ENCODE measurements at places on chromosomes 13 and 19.

- H3K4me3 ChIP-seq = no peak overlapping the region
- H3K27me3 ChIP-seq = no peaks in the 10 kb centered on the region
- H3K4me1 ChIP-seq = peaks cover 23% of the 10 kb centered on the region
- no peak overlapping the region for H3K27ac ChIP-seq
- no peak for DNase-seq
Observed at GRCh38 chr19:46629546-46630025, 4.7 kb upstream of the PTGIR start.

- no peak overlapping the region for H3K27ac ChIP-seq
- no peaks in the 10 kb centered on the region for H3K36me3 ChIP-seq
- no peaks in the 10 kb centered on the region for H3K27me3 ChIP-seq
- H3K4me3 ChIP-seq = no peak overlapping the region
- no peaks in the 10 kb centered on the region for H3K4me1 ChIP-seq
Observed at GRCh38 chr13:47843005-47843404, 158.1 kb downstream of the SUCLA2 start.

GRCh38 chr13:109730812-109731335 is 55.5 kb downstream of the IRS2 start:
- H3K4me3 ChIP-seq = no peak overlapping the region
- H3K4me1 ChIP-seq = peaks cover 3% of the 10 kb centered on the region
- no peak for DNase-seq
- H3K27ac ChIP-seq = no peak overlapping the region
- no peaks in the 10 kb centered on the region for H3K27me3 ChIP-seq
- H3K36me3 ChIP-seq = no peaks in the 10 kb centered on the region

DNA sequence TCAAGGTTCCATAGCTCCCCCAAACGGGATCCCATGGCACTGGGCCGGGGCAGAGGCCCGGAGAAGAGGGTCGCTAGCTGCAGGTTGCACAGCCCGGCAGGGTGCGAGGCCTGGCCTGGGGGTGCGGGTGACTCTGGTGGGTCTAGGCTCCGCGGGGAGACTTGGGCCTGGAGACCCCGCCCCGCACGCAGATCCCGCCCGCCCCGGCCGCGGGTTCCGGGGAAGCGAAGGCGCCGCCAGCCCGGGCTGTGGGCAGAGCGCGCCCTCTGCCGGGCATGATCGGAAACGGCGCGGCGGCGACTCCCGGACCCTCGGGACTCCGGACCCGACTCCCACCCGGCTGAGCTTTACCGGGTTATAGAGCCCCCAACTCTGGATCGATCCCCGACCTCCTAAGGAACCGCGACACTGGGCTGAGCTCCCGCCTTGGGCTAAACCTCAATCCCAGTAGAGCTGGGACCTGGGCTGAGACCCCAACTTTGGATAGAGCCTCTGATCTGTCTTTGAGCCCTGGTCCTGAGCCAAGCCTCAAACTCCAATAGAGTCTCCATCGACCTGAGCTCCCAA is 3.1 kb upstream of the TNFAIP8L1 start:
- DNase-seq = peak; percentile 67
- peak overlapping the region; percentile 69 for H3K4me3 ChIP-seq
- peaks cover 46% of the 10 kb centered on the region for H3K4me1 ChIP-seq
- peak overlapping the region; percentile 0 for H3K27ac ChIP-seq
- H3K36me3 ChIP-seq = no peaks in the 10 kb centered on the region
- H3K27me3 ChIP-seq = no peaks in the 10 kb centered on the region

DNA sequence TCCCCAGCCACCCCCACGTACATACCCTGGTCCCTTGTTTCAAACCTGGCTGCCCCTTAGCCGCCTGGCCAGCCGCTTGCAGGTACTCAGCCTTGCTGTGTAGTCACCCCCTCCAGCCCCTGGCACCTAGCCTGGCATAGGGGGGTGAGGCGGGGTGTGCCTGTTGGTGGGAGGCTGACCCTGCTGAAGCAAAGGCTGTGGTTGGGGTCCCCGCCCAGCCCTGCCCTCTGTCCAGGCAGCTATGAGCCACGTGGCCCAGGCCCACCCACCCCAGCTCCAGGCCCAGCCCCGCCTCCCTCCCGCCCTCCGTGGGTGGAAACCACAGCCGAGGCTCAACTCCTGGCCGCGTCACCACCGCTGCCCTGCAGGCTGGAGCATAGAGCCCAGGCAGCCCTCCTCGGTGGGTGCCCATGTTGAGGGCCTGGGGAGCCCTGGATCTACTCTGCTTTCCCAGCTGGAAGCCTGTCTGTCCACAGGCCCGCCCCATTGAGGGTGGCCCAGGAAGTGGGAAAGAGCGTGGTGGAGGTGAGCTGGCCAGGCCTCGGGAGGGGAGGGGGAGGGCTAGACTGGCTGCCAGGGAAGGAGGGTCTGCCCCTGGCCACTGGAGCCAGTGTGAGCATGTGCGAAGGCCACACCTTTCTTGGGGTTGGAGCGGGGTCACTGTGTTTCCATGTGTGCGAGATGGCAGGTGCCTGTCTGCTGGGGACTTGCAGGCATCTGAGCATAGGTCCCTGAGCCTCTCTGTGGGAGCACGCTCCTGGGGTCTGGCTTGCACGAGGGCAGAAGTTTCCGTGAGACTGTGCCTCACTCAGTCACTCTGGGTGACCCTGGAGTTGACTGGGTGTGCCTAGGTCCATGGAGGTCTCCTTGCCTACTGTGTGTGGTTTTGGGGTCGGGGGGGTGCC is 31.0 kb downstream of the PAK4 start:
- H3K4me1 ChIP-seq = no peaks in the 10 kb centered on the region
- no peak overlapping the region for H3K27ac ChIP-seq
- H3K4me3 ChIP-seq = no peak overlapping the region
- H3K36me3 ChIP-seq = no peaks in the 10 kb centered on the region
